ENCODE measurements at places on chromosomes 6 and 20.
A peak's percentile ranks its signal among the peaks of the same experiment; 100 is the strongest.

DNA sequence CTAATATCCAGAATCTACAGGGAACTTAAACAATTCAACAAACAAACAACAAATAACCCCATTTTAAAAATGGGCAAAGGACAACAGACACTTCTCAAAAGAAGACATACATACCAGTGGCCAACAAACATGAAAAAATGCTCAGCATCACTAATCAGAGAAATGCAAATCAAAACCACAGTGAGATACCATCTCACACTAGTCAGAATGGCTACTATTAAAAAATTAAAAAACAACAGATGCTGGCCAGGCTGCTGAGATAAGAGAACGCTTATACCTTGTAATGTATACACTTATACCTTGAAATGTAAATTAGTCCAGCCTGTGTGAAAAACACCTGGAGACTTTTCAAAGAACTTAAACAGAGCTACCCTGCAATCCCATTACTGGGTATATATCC, 166.8 kb downstream of the IBTK start:
- DNase-seq, result peak; percentile 49

- DNase-seq, result no peak
These were observed 335.4 kb upstream of the SPTLC3 start for GRCh38 chr20:12673352-12673751.

DNA sequence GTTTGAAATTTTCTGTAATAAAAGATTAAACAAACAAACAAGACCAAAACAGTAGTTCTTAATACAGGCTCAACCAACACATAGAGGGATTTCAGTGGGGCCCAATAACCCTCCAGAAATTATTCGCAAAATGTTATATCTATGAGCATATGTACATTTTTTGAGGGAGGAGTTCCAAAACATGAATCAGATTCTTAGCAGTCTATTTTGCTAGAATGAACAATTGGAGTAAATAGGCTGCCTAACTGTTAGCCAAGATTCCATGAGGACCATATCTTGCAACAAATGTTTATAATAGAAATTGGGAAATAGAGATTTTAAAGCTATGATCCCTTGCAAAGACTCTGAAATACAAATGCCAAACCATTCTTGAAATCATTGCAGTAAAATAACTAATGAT, 186.3 kb downstream of the AKAP7 start:
- DNase-seq, result no peak

DNA sequence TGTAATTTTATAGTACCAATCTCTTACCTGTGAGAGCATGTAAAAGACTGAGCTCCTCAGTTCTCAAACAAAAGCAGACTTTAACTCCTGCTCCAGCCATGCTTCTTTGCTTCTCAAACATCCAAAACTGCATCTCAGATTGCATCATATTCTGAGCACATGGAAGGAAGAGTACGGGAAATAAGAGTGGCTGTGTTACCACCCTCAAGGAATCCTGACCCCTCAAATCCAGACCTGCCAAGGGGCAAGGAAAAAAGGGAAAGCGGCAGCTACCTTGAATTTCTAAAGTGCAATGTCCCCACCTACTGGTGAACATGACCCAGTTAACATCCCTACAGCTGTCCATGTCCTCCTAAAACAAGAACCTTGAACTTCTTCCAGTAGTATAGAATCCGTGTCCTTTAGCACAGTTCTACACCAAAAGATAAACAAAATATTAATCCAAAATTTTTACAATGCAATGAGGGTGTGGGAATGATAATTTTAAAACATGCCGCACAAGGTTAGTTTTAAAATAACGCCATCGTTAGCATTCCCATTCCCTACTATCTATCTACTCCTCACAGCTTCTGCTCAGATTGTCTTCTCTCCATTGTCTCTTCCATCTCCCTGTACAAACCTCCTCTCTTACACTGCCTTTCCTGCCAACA, 34.1 kb upstream of the HLA-DQB1 start:
- peak; percentile 63 for DNase-seq

- DNase-seq, result peak; percentile 22
These were observed 1.4 kb upstream of the POU3F2 start for GRCh38 chr6:98833057-98833306.

- DNase-seq, result no peak
These were observed 1.3 kb downstream of the CD24 start for GRCh38 chr6:106973018-106973835.

GRCh38 chr6:37137201-37138090, 32.5 kb upstream of the PIM1 start:
- peak; percentile 98 for DNase-seq

GRCh38 chr6:150647051-150647450, 47.4 kb downstream of the PLEKHG1 start:
- no peak for DNase-seq

GRCh38 chr6:3721810-3722621, 29.5 kb downstream of the PXDC1 start:
- DNase-seq, result peak; percentile 78

GRCh38 chr20:41540459-41540858, 77.7 kb downstream of the CHD6 start:
- DNase-seq, result no peak

GRCh38 chr6:90714319-90714718, 127.4 kb upstream of the MAP3K7 start:
- no peak for DNase-seq

DNA sequence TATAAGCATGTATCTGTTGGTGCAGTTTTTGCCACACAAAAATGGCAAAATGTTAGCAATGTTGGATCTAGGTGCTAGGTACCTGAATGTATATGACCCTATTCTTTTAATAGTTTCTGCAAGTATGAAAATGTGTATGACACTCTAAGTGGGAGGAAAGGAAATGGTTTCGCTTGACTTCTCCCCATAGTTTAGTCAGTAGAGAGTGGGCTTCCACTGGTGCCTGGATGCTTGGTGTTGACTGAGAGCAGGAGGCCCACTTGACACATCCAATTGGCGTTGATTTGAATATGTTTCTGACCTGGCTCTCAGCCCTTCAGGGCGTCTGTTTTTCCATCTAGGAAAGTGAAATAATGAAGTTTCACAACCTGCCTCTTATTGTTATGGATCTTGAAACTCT, 41.8 kb upstream of the GABRR1 start:
- no peak for DNase-seq

DNA sequence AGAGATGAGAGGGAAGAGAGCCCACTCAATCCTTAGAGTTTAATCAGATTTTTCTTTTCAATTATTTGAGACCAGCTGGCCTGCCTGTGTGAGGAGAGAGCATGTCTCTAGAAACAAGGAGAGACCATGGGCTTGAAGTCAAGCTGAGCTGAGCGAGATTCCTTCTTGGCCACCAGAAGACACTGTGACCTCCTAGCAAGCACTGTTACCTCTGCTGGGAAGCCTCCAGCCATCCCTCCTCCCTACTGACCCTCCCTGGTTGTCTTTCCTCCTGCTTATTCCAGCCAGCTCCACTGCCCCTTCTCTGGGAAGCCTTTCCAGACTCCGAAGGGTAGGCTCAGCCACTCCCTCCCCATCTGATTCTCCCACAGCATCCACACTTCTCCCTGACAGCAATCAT, 110.0 kb downstream of the SCML4 start:
- DNase-seq, result no peak

DNA sequence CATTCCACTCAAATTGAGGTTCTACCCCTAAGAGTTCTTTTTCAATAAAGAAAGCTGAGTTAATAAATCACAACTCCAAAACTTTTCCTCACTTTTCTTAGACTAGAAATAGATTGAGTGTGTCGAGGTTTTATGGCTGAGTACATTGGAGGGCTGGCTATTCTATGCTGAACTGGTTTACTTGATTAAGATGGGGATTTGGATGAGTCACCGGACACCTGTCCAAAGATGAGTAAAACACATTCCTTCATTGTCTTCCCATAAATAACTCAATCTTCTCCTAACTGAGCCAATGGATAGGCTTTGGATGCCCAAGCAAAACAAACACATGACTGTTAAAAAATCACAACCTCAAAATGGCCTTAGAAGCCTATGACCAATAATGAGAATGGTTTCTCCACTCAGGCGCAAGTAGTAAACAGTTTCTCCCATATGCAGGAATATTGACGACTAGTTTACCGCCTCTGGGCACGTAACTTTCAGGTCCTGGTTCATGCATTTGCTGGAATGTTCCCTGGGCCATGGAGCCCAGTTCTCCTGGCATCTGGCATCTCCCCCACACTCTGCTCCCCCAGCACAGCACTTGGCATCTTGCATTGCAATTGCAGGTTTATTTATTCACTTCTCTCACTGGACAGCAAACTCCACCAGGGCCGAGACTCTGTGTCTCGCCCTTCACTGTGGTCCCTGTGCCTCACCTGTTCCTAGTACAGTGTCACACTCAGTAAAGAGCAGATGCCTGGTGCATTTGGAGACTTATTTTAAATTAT, 43.9 kb downstream of the BCAS1 start:
- no peak for DNase-seq

GRCh38 chr6:18513253-18513798, 126.2 kb downstream of the RNF144B start:
- no peak for DNase-seq

- no peak for DNase-seq
These were observed 133.5 kb downstream of the PHACTR3 start for GRCh38 chr20:59737816-59738215.

GRCh38 chr20:10642856-10643559, 30.8 kb downstream of the JAG1 start:
- no peak for DNase-seq

DNA sequence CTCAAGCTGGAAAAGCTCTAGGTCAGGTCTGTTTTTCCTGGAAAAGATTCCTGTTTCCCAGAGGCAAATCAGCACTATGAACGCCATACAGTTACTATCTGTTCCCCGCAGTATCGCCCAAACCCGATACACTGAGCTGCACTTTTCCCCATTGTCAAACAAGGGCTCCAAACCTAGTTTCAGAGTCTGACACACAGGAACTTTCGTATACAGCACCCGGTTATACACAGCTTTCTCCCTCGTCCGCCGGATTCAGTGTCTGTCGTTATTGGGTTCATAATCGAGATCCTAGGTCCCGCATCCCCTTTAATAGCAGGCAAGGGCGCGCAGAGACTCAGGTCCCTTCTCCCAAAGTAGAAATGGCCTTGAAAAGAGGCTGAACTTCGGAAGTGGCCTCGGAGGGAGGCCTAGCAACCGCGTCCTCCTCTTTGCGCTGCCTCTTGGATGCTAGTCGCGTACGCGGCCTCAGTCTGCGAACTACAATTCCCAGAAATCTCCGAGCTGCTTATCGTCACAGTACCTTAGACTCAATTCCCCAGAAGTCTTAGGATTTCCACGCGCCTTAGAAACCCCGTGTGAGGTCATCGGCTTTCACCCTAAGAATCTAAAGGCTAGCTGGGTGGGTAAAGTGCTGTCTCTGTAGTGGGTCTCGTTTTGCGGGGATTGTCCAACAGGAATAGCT, 34.2 kb downstream of the ZNF391 start:
- DNase-seq, result no peak

GRCh38 chr20:57587989-57588377, 27.1 kb downstream of the PCK1 start:
- DNase-seq, result no peak

- DNase-seq, result no peak
These were observed 44.6 kb upstream of the HDDC2 start for GRCh38 chr6:125346201-125346925.

- peak; percentile 87 for DNase-seq
These were observed 45.9 kb downstream of the PLAGL1 start for GRCh38 chr6:143961886-143962878.

GRCh38 chr6:107490566-107491137, 735 bp downstream of the SOBP start:
- DNase-seq, result no peak

GRCh38 chr6:106847116-106847515, 127.4 kb downstream of the CD24 start:
- DNase-seq, result no peak

DNA sequence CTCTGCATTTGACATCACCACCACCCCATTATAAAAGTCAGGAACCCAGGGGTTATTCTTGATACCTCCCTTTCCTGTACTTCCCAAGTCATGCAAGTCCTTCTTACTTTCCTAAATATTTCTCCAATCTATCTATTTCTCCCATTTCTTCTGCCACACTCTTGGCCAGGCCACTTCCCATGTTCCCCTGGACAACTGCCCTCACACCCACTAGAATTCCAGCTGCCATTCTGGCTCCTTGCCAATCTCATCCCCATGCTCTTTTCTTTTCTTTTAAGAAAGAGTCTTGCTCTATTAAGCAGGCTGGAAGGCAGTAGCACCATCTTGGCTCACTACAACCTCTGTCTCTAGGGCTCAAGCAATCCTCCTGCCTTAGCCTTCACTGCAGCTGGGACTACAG, 15.2 kb downstream of the DEFB132 start:
- DNase-seq, result no peak

- DNase-seq, result no peak
These were observed 19.7 kb downstream of the PPIL6 start for GRCh38 chr6:109420751-109421150.

GRCh38 chr20:17916433-17916891, 52.1 kb downstream of the SNX5 start:
- peak; percentile 78 for DNase-seq

GRCh38 chr6:170360476-170360875, 53.9 kb downstream of the FAM120B start:
- peak; percentile 11 for DNase-seq

GRCh38 chr6:50973464-50973863, 154.8 kb downstream of the TFAP2B start:
- DNase-seq, result no peak

DNA sequence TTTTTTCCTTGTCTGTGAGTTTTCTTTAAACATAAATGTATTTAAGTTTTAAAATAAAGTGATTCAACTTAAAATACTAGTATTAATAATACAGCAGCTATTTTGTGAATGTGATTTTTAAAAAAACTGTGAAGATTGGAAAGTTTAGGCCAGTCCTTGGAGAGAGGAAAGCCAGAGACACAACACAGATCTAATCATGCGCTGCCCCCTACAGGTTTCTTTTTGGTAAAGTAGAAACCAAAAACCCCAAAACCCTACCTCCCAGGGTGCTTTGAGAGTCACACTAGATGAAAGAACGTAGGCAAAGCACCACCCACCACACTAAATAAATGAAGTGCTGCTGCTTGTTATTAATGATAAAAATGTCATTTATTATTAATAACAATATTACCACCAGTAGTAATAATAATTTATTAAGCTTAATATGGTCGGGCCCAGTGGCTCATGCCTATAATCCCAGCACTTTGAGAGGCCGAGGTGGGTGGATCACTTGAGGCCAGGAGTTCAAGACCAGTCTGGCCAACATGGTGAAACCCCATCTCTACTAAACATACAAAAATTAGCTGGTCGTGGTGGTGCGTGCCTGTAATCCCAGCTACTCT, 33.7 kb downstream of the SLC9A8 start:
- DNase-seq, result peak; percentile 54

GRCh38 chr6:132190097-132190814, 211.0 kb downstream of the MOXD1 start:
- DNase-seq, result peak; percentile 35

DNA sequence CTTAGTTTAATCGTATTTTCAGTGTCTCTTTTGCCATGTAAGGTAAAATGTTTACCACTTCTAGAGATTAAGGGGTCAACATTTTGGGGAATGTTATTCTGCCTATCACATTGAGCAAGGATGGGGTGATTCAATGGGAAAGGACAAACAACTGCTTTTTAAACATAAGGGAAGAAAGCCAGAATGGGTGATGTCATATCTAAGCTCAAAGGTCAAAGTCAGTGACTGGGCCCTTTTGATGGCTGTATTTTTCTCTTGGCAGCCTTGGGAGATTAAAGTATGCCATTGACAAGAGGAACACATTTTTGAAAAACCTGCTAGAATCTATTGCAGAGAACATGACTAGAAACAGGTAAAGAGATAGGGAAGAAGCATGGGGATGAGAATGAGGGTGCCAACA, 477.3 kb upstream of the IRAK1BP1 start:
- no peak for DNase-seq

GRCh38 chr20:23515250-23515939, 24.5 kb downstream of the CST8 start:
- DNase-seq, result no peak

Data from AG10803 (cell line).